Fibroblast of skin of scalp (primary cell): ENCODE measurements at places on chromosomes 4 and X.

DNA sequence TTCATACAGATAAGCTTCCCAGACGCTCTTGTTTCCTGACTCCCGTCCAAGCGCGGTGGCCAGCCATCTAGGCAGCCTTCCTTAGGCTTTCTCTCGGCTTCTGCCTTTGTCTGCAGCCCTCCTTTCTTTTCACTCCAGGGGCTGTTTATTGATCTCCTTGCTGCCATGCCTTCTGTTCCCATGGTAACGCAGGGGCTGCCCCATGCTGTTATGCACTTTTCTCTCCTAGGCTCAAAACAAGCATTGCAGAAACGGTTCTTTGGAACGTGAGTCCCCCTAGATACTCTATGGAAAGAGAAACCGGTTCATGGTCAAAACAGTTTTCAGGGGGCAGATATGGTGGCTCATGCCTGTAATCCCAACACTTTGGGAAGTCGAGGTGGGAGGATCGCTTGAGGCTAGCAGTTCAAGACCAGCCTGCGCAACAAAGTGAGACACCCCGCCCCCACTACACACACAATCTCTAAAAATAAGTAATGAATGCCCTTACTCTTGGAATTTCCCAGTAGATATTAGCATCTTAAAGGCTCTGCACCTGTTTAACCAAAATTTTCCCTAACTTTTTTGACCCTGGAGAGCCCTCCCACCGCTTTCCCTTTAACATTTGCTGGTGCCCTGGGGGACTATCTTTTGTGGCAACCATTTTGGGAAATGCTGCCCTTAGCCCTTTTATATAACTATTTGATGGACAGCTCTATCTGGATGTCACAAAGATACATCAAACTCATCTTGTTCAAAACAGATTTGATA lies 53.9 kb upstream of the ZNF157 start:
- DNase-seq: no peak

- no peak for DNase-seq
Observed at GRCh38 chrX:10654960-10655359, 34.6 kb upstream of the MID1 start.

DNA sequence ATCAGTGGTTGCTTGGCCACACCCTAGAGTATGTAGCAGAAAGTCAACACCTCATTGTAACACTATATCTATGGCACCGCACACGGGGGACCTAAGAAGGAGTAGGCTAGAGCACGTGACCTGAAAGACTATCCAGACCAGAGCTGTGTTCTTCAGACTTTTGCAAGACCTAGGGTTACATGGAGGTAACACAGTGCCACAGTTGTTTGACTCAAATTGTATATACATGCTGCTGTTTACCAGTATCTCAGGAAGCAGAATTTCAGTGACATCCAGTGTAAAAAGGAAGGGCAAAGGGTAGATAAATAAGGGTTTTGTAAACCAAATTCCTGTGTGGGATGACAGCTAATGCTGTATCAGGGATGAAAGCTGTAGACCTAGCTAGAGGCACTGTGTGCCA lies 30.2 kb downstream of the PNMA6A start:
- DNase-seq: no peak

DNA sequence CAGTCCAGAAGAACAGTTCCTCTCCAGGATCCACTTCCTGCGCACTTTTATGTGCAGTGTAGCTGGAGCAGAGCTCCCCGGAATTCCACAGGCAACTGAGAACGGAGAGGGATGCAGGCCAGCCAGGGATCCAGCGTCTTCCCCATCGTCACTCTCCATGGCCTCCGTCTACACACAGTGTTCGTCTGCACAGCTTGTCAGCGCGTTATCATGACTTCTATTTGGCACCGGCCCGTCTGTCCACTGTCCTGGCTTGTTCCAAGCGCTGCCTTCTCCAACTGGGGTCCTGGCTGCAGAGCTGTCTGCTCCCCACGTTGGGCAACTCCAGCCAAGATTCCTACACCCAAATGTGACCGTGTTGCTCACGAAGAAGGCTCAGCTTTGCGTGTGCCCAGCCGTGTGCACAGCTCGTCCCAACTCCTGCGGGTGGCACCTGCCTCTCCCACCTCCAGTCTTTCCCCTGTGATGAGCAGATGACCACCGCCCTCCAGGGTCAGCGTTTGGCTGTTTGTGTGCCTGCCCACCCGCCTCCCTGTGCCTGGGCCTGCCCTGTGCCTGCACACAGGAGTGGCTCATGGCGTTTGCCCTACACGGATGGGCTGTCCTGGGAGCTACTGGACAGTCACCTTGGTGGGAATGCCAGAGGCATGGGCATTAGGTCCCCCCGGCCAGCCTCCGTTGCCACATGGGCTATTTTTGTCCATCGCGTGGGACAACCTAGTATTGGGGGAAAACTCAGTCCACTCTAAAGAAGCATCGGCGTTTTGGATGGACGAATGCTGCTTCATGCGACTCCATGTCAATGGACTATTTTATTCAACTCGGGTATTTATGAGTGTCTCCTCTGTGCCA lies 2.2 kb upstream of the CTBP1 start:
- DNase-seq: no peak

DNA sequence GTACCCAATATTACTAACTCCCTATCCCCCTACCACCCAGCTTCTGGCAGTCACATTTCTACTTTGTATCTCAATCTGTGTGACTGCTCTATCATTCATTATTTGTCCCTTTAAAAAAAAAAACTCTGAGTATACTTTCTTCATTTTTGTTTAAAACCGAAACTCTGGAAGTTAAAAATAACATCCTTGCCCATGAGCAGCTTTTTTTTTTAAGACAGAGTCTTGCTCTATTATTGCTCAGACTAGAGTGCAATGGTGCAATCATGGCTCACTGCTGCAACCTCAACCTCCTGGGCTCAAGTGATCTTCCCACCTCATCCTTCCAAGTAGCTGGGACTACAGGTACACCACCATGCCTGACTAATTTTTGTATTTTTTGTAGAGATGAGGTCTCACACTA lies 15.8 kb downstream of the UBE2K start:
- DNase-seq: peak; percentile 58

- DNase-seq: no peak
Observed at GRCh38 chrX:45660477-45660876, 459.8 kb upstream of the DIPK2B start.

- DNase-seq: peak; percentile 78
Observed at GRCh38 chr4:150056569-150056968, 21.7 kb upstream of the DCLK2 start.

- DNase-seq: peak; percentile 25
Observed at GRCh38 chrX:49308604-49309269, 5.3 kb downstream of the GAGE10 start.

GRCh38 chr4:157014621-157015591 lies 43.3 kb upstream of the PDGFC start:
- peak; percentile 82 for DNase-seq

DNA sequence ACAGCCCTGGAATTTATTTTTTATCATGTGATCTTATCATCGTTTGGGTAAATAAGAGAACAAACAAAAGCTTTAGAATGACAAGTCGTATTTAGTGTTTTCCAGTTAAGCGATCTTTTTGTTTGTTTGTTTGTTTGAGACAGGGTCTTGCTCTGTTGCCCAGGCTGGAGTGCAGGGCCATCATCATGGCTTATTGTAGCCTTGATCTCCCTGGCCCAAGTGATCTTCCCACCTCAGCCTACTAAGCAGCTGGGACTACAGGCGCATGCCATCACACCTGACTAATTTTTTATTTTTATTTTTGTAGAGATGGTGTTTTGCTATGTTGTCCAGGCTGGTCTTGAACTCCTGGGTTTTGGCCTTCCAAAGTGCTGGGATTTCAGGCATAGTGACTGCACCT lies 57.1 kb upstream of the PDLIM3 start:
- DNase-seq: no peak

DNA sequence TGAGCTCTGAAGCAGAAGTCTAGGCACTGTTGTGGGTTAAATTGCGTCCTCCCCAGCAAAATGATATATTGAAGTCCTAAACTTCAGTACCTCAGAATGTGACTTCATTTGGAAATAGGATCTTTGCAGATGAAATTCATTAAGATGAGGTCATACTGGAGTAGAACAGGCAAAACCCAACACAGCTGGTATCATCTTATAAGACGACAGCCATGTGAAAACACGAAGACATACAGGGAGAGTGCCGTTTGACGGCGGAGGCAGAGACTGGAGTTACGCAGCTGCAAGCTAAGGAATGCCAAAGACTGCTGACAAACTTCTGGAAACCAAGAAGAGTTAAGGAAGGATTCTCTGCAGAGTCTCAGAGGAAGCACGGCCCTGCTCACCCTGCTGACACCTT lies 241.5 kb downstream of the MAML3 start:
- peak; percentile 38 for DNase-seq

- DNase-seq: no peak
Observed at GRCh38 chr4:110618581-110619462, 4.1 kb downstream of the PITX2 start.

GRCh38 chr4:86971355-86971683 lies 36.5 kb downstream of the AFF1 start:
- no peak for DNase-seq

DNA sequence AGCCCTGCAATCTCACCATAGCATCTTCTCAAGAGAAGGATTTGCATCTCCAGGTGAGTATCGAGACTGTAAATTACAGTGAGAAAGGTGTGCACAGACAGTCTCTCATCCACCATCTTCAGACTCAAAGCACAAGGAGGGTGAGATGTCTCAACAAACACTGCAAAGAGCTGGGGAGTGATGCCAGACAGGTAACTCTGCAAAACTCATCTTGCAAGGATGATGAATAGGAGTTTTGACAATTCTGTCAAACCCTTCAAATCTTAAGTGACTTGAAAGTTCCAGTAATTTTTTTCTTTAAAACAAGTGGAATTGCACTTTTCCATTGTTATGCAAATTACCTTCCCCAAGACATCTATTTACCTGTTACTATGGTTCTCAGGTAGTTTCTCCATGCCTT lies 277.2 kb upstream of the VCX3A start:
- DNase-seq: no peak

DNA sequence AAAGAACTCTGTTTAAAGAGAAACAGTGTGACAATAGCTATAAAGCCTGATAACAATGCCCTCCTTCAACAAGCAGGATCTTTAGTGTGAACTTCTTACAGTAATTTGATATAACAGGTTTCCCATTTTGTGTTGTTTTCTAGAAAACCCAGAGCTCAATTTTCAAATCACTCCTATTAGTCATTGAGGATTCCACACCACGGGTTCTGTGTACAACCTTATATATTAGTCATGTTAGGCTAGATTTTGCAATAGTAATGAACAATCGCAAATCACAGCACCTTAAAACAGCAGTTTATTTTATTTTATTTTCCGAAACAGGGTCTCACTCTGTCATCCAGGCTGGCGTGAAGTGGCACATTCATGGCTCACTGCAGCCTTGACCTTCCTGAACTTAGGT lies 1020.9 kb upstream of the INTU start:
- peak; percentile 29 for DNase-seq

GRCh38 chrX:19658030-19658429 lies 142.7 kb upstream of the MAP3K15 start:
- peak; percentile 37 for DNase-seq

- no peak for DNase-seq
Observed at GRCh38 chr4:57689693-57690205, 579.6 kb upstream of the IGFBP7 start.

DNA sequence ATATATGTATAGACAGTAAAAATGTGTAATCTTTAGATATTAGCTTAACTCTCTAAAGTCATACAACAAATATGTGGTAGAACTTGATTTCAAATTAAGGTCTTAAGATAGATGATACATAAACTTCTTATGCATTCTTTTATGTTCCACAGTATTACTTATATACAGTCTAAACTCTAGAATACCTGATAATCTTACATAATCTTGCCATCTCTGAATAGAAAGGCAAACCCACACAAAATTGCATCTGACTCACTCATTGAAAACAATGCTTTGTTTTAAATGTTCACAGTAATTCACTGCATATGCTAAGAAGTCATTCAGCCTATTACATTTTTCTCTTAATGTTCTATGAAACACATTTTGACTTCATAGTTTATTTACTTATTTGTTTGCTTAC lies 10.1 kb downstream of the SULT1B1 start:
- no peak for DNase-seq

DNA sequence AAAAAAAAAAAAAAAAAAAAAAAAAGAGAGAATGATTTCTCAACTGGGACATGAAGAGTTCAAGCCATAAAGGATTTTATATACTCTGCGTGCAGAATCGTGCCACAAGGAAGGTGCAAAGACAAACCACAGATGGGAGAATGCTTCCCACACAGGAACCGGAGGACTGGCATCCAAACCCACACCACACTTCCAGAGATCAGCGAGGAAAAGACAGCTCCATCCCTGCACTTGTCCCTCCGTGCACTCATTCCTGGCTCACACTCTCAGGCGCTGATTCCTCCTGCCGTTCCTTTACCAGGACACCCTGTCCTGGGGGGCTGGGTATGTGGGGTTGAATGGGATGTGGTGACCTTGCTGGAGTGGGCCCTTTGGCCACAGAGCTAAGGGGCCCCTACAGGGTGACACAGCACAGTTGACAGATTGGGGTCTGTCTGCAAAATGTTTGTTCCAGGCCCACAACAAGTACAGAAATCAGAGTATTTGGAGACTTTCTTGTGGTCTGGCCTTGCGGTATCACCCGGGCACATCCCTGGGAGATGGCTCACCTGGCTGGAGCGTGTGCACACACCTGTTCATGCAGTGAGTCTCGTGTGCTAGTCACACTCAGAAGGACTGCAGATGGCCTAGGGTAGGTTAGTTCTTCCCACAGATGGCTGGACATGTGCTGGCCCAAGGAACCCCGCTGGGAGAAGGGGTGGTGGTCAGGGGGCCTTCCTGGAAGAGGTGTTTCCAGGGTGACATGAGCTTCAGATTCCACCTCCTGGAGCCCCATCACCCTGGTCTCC lies 55.4 kb upstream of the GPR78 start:
- peak; percentile 51 for DNase-seq

DNA sequence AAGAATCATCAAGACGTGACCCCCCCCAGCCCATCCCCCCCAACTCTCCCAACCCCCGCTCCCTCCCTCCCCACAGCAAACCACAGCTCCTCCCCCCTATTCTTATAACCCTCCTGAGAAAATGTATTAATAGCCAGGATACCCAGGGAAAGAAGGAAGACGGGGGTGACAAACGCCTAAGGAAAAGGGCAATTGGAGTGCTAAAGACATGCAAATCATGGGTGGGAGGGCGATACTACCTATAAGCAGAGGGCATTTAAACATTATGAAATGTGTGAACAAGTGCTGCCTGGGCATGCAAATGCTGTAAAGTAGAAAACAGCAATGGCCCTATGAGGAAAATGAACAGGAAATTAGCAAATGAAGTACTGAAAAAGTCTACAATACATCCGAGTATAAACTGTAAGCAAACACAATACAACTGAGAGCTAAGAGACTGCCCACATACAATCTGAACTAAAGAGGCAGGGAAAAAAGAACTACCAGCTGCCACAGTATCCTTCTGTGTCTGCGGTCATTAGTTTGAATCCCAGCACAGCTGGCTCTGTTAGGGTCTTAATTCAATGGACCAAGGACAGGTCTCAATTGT lies 2.4 kb downstream of the CXXC4 start:
- no peak for DNase-seq

DNA sequence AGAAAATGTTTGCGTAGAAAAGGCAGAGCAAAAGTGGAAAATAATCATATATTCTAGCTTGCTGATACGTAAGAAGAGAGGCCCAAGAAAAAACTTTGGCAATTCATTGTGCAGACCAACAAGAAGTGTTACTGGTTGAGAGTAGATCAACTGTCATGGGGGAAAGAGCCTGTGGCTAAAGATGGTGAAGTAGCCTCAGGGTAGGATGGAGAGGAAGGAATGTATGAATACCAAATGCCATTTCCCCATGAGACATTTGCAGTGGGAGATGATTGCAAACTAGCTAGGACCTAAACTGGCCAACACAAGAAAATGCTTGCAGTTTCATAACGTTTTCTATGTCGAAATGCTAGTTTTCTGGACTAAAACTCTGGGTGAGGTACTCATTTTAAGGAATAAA lies 47.7 kb upstream of the ADGRL3 start:
- peak; percentile 5 for DNase-seq

GRCh38 chr4:38666766-38667084 lies 2.7 kb downstream of the KLF3 start:
- no peak for DNase-seq
